CD4-positive, alpha-beta T cell treated with Interleukin-12 subunit alpha and Interleukin-12 subunit beta, for 1 hour (primary cell): ENCODE measurements at places on chromosomes 3 and 15.

DNA sequence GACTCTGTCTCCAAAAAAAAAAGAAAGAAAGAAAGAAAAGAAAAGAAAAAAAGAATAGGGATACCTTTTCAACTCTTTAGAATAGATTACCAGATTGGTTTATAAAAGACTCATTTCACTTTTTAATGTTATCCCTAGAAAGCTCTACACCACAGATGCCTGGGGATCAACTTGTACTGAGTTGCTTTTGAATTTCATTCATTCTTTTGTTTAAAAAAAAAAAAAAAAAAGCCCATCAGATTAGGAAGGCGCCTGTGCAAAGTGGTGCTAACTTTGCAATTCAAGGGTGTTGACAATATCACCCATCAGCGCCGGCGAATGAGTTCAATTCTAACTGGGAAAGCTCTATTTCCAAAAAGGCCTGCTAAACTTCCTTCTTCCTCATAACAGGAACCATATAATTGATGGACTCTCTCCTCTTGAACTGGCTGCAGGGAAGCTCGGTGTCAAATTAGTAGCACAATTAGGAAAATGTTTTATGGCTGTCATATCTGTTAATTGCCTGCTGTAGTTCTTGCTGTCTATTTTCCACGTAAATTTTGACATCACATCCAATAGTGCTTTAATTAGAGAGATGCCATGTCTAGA is 48.8 kb downstream of the CDCP1 start:
- DNase-seq = no peak

DNA sequence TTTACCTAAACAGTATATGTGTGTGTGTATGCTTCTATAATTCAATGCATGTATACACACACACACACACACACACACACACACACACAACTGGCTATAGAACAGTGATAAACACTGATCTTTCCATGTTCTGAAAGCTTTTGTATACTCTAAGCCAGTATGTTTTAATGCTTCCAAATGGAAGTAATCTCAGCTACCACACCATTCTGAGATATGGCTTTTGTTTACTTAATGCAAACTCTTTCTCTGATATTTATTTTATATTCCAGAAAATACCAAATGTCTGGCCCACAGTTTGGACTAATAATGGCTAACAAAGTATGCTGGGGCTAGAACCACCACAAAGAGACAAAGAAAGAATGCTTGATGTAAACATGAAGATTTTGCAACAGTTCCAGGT is 199.4 kb upstream of the ARHGEF26 start:
- no peak for DNase-seq

GRCh38 chr3:5787861-5788488 is 600.5 kb downstream of the EDEM1 start:
- no peak for DNase-seq

DNA sequence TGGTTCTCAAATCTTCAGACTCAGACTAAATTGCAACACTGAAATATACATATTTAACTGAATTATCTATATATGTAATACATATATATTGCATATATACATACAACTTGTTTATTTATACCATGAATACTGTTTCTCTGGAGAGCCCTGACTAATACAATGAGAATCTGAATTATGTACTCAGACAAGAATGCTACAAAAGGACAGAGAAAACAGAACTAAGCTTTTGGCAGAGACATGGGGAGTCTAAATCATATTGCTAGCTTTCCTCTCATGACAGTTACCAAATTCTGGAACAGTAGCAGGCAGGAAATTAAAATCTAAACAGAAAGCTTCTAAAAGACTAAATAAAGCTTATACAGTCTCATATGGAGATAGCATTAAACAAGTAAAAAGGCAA is 142.4 kb upstream of the KCNMB2 start:
- DNase-seq = no peak

GRCh38 chr3:51559411-51559888 is 20.9 kb downstream of the RAD54L2 start:
- DNase-seq = no peak

- no peak for DNase-seq
Measured at GRCh38 chr3:12954891-12955650, 113.7 kb upstream of the RPL32 start.

DNA sequence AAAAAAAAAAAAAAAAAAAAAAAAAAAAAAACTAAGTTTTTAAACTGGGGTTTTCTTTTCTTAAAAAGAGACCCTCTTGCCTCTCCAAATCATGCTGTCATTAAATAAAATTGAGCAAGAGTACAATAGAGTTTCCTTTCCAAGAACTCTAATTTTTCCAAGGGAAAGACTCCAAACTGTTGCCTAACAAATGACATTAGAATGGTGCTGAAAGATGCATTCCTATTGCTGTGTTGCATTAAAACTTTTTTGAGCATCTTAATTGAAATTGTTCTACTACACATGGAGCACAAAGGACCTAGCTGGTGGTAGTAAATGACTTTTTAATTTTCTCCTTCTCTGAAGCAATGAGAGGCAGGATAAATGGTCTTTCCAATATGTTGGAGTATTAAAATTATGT is 469.1 kb upstream of the ARHGEF26 start:
- no peak for DNase-seq

GRCh38 chr15:59180945-59181600 is 25.6 kb upstream of the LDHAL6B start:
- DNase-seq = no peak

DNA sequence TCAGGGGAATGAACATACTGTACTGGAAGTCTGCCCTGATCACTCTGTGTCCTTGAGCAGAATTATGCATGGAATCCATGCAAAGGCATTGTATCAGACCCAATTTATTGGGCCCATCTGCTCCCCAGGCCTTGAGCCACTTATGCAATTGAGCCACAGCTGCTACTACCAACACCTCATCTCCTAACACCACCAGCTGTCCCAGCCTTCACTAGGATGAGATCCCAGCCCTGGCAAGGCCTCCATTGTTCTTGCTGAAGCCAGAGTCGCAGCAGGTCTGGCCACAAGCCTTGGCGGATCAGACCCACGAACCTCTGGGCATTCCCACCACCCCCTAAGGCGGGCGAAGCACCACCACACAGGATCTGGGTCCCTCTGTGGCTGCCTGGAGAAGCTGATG is 9.2 kb upstream of the NME9 start:
- no peak for DNase-seq

DNA sequence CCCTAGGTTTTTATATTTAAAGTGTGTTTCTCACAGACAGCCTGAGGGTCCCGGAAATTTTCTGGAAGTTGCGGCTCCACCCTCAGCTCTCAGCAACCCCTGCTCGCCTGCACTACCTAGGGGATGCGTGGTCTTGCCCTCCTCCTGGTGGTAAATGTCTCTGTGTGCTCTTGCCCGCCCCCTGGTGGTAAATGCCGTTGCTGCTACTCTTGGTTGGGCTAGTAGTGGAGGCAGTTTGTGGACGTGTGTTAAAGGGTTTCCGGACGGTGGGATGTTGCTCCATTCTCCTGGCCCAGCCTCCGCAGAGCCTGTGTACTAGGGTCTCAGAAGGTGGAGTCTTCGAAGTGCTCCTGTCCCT is 27.4 kb downstream of the STOML1 start:
- DNase-seq = peak; percentile 87

DNA sequence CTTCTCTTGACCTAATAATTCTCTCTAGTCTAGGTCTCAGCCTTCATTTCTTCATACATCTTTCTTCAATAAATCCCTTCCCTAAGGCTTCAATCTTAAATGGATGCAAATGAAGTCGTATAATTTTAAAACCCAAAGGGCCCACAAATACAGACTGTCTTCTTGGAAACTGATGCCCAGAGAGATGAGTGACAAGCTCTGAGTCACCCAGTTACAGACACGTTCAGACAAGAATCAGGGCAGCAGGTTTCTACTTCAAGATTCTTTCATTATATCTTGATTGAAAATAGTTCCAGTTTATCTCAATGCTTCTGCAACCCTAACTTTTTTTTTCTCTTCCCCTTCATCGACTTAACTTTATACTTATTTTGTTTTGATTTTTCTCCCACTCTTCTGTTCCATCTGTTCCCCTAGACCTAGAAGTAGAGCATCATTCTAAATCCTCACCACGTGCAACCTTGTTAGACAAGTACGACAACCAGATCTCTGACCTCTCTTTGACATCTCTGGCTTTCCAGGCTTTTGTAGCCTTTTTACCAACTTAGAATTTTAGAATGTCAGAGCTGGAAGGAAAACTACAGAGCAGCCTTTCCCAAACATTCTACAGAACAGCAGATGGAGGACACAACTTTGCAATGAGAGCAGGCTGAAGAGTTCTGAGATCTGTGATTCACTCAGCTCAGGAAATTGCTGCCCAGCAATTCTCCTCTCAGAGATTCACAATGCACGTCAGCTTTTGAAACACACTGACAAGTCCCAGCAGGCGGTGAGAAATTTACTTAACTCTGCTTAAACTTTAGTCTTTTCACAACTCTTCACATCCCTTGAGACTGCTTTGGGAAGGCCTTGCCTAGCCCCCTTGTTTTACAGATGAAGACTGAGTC is 25.3 kb downstream of the NCEH1 start:
- no peak for DNase-seq

DNA sequence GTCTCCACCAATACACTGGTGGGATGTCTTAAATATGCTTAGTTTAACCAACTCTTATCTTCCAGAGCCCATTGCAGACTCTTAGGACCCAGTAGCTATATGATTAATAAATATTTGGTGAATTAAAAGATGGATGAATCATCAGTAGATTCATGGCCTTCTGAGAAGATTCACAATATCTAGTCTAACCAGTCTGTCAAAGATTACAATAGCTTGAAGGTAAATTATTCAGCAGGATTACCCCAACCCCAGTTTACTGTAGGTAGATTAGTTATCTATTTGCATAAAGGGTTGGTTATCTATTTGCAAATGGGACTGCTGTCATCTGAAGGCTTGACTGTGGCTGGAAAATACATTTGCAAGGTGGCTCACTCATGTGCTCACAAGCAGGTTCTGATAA is 239.4 kb upstream of the THRB start:
- no peak for DNase-seq

GRCh38 chr3:197427021-197427420 is 128.6 kb upstream of the DLG1 start:
- no peak for DNase-seq

DNA sequence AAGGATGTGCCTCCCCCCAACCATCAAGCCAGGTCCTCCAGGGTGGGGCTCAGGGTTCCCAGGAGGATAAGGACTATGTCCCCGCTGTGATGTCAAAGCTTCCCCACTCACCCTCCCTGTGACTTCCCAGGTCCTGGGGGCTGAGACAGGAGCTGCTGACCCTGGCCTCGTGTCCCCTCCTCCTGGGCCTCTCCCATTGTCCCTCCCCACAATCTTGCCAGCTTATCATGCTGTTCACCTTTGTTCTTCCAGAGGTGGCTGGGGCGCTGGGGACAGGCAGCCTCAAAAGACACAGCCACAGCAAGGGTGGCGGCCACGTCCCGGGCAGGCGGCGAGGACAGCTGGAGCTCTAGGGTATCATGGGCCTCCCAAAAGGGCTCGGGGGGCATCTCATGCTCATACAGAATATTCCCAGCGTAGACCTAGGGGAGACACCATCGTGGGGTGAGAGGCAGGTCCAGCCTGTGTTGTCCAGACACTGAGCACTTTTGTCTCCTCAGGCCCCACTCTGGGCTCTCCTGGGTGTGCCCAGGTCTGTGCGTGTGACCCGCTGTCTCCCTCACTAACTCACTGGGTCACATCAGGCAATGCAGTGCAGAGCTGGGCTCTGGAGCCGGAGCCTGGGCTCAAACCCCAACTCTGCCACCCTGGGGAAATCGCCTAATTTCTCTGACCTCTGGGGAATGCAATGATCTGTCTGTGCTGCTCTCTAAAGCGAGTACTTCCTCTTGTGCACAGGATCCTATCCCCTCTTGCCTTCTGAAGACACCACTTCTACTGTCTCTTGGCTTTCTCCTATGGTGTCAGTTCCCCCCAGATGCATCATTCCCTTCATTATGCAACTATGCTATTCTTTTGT is 30.0 kb downstream of the SNX33 start:
- DNase-seq = no peak

DNA sequence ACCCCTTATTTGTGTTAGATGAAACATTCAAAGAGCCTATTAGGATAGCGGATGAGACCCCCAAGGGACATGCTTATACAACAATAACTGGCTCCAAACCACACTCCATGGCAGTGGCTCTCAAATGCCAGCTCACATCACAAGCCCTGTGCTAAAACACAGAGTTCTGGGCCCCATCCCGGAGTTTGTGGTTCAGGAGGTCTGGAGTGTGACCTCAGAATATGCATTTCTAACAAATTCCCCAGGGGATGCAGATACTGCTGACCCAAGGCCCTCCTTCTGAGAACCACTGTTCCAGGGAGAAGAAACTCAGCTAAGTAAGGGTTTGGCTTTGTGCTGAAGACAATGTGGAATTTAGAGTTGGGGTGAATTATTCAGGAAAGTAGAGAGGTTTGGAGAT is 3.6 kb downstream of the CCRL2 start:
- DNase-seq = no peak

- DNase-seq = no peak
Measured at GRCh38 chr3:132231633-132232032, 85.6 kb upstream of the ACP3 start.

DNA sequence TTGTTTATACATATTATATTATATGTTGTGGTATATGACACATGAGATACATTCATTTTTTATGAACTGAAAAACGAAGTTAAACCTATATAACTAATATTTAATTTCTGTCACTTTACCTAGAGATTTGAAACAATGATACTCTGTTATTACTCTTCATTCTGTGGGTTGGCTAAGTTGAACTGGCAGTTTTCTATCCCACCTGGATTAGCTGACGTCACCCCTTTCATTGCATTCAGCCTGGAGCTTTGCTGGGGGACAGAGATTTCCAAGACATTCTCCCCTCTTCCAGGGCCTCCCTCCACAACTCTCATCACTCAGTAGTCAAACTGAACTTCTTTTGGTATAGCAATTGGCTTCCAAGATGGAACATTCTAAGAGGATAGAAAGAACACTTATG is 309.2 kb upstream of the SATB1 start:
- no peak for DNase-seq

GRCh38 chr3:186536883-186537844 is 7.0 kb downstream of the CRYGS start:
- DNase-seq = no peak

- no peak for DNase-seq
Measured at GRCh38 chr15:69743091-69743490, 290.5 kb downstream of the RPLP1 start.

- no peak for DNase-seq
Measured at GRCh38 chr3:150235799-150236198, 172.3 kb upstream of the TSC22D2 start.
